Kidney tubule cell (primary cell): ENCODE measurements at places on chromosomes 11 and 22.

- DNase-seq, result peak; percentile 29
Measured at GRCh38 chr11:45982656-45983470, 60.4 kb downstream of the LARGE2 start.

DNA sequence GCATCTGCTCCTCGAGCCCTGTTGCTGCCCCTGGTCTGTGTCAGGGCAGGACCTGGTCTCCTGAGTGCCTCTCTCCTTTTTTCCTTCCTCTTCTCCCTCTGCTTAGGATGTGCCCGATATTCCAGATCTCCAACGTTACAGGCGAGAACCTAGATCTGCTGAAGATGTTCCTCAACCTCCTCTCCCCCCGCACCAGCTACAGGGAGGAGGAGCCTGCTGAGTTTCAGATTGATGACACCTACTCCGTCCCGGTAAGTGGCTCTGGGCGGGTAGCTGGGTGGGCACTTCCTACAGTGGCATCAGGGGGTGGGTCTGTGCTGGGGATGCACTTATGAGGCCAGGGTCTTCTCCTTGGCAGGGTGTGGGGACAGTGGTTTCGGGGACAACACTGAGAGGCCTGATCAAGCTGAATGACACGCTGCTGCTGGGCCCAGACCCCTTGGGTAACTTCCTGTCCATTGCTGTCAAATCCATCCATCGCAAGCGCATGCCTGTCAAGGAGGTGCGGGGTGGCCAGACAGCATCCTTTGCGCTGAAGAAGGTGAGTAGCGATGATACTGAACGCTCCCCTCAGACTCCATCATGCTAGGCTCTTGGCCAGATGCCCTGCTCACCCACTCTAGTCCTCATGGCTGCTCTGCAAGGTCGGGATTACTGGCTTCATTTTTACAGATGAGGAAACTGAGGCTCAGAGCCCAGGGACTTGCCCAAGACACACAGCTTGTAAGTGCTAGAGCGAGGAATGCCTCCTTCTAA is 20.3 kb downstream of the GTPBP1 start:
- DNase-seq, result no peak

DNA sequence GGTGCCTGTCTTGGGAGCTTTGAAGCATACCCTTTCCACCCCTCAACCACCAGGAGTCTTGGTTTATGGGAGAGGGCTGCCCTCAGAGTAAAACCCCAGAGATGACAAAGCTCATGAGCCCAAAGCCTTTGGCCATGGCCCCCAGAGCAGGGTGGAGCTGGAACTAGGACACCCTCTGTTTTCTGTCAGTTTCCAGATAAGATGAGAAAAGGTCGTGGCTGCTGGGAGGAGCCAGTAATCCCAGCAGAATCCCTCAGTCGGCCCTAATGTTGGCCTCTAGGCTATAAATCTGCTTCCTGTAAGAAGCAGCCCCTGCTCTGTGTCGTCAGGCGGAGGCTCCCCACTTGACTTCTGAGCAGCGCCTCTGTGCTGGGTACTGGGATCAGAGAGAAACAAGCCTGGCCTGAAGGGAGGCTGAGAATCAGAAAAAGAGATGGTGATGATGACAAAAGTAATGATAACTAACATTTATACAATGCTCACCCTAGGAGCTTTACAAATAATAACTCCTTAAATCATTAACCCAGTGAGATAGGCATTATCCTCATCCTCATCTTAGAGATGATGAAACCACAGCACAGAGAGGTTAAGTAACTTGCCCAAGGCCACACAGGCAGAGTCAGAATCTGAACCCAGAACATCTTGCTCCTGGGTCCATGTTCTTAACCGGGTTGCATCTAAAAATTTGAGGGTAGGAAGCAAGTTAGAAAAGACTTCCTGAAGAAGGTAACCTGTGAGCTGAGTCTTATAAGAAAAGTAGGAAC is 471.4 kb downstream of the SOX6 start:
- DNase-seq, result no peak

DNA sequence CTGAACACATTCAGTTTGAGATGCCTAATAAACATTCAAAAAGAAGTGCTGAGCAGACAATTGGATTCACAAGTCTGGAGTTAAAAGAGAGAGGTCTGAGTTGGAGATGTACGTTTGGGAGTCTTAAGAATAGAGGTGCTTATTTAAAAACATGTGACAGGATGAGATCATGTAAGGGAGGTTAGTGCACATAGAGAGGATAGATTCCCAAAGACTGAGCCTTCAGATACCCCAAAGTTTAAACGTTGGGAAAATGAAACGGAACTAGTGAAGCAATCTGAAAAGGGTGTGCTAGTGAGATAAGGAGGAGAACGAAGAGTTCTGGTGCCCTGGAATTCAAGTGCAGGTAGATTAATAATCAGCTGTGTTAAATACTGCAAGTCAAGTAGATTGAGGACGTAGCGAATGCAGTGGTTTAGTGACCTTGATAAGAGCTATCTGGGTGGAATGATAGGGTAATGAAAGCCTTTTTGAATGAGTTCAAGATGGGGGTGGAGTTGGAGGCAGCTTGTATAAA is 63.7 kb downstream of the HIPK3 start:
- no peak for DNase-seq

GRCh38 chr11:75524665-75525432 is 892 bp downstream of the GDPD5 start:
- DNase-seq, result peak; percentile 60

DNA sequence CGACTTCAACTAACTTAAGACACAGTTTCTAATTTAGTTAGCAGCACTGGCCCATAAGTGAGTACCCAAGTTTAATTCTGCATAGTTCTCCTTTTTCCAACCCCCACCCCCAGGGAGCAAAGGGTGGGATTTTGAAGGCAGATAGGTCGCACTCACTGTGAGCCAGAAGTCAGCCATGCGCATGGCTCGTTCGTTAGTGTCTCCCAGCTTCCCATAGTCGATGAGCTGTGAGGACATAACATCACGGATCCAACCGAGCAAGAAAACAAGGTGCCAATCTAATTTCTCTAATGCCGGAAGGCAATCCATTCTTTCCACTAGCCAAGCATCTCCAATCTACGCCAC is 577 bp downstream of the MRPL17 start:
- no peak for DNase-seq

- DNase-seq, result no peak
Measured at GRCh38 chr11:96136613-96137298, 206.2 kb downstream of the MAML2 start.

- no peak for DNase-seq
Measured at GRCh38 chr11:124640666-124641065, 18.0 kb downstream of the TBRG1 start.

- no peak for DNase-seq
Measured at GRCh38 chr22:48157676-48158075, 1395.2 kb downstream of the TBC1D22A start.

GRCh38 chr22:48327721-48328120 is 1500.0 kb downstream of the BRD1 start:
- DNase-seq, result no peak

DNA sequence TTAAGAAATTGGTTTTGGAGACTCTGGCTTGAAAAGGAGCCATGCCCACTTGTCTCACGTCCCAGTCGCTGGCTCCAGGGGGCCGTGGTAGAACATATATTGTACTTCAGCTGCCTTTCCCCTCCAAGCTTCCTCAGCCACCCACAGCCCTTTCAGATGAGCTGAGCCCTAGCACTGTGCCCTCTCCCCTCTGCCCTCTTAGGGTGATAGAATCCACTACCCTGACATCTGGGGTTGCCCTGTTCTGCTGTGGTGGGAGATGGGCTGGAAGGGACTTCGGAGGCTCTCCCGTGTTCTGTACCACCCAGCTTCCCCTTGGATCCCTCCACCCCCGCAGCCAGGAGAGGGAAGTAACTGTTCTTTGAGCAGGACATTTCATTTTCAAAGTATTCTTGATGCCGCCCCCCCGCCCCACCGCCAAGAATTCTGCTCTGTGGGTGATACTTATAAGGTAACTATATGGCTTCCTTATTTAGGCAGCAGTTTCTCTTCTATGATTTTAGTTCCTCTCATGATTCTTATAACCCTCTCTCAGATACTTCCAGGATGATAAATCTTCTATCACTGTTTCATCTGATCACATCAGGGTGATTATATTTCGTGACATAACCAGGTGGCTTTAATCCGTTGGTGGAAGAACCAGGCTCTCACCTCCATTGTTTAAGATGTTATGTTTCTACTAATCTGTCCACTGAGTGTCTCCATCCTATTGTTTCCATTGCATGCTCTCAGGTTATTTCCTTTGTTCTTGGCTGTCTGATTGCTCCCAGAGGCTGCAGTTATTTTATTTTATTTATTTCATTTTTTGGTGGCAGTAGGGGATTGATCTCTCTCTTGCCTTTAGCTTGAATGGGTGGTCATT is 24.1 kb downstream of the ZBTB16 start:
- no peak for DNase-seq

- DNase-seq, result no peak
Measured at GRCh38 chr11:109071712-109072524, 350.1 kb upstream of the C11orf87 start.

DNA sequence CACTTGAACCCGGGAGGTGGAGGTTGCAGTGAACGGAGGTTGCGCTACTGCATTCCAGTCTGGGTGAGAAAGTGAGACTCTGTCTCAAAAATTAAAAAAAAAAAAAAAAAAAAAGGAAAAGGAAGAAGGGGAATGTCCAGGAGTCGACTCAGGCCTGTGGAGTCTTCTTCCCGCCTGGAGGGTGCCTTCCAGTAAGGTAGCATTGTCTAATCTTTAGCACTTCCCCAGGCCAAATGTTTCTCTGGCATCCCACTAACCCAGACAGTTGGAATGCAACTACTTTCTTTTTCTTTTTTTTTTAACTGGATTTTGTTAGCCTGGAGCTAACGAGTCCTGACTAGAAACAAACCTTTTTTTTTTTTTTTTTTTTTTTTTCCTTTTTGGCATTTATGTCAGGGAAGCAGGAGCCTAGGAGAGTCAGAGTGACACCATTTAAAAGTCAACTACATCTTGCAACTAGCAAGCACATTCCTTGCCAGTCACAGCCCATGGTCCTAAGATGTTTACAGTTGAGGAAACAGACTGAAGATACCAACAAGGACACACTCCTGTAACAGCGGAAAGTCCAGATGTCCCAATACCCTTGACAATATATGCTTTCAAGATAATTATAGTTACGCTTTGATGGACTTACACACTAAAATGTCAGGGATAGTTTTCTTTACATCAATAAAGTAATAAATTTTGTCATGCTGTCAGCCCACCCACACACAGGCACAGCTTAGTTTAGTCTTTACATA is 10.6 kb downstream of the PLET1 start:
- DNase-seq, result no peak

- DNase-seq, result peak; percentile 61
Measured at GRCh38 chr22:32265882-32266767, 11.0 kb upstream of the SLC5A4 start.

DNA sequence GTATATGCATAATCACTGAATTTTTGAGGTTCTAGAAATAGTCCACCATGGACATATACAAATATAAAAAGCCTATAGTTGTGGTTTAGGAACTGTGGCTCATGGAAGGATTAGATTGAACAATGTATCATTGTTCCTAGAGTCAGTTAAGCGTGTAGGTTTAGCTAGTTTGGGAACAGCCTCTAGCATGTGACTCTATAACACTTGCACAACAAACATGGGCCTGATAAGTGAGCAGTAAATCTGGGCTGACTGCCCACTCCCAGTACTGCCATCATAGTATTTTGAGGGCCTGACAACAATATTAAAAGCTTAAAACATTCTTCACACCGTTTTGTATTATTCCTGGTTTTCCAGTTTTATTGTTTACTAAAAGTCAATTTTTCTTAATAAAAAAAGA is 47.0 kb downstream of the YAP1 start:
- DNase-seq, result peak; percentile 72

DNA sequence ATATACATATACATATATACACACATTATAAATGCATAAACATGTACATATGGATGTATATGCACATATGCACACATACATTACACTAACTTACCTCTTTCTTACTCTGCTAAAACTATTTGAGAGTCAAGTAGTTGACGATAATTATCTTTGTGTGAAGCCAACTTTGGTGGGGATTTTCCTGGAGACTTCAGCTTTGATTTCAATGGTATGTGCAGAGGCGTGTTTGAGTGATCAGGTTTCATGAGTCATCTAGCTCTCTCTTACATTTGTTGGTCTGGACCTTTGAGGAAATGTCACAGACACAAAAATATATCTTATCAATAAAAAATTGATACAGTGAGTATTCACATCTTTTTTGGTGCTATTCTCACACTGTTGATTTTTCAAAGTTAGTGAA is 769.1 kb upstream of the LUZP2 start:
- DNase-seq, result peak; percentile 39

GRCh38 chr22:20000246-20001081 is 16.2 kb downstream of the ARVCF start:
- DNase-seq, result no peak

DNA sequence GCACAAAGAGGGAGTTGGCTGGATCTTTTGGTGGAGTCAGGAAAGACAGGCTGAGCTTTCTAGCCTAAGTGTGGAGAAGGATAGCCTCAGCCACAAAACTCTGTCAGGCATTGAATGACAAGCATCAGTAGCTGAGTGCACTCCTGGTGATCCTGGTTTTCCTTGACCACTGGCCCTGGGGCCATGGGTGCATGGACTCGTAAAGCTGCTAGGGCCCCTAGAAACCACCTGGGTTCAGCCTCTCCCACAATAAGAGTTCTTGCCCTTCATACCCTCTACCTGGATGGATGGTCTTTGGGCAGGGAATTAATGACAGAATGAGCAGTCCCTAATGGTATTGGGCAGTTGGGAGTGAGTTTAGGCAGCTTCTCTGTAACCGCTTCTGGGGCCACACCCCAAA is 22.9 kb downstream of the TUB start:
- no peak for DNase-seq
